Cortex of kidney (tissue), 1 donor: ENCODE measurements at places on chromosomes 7 and 10.

DNA sequence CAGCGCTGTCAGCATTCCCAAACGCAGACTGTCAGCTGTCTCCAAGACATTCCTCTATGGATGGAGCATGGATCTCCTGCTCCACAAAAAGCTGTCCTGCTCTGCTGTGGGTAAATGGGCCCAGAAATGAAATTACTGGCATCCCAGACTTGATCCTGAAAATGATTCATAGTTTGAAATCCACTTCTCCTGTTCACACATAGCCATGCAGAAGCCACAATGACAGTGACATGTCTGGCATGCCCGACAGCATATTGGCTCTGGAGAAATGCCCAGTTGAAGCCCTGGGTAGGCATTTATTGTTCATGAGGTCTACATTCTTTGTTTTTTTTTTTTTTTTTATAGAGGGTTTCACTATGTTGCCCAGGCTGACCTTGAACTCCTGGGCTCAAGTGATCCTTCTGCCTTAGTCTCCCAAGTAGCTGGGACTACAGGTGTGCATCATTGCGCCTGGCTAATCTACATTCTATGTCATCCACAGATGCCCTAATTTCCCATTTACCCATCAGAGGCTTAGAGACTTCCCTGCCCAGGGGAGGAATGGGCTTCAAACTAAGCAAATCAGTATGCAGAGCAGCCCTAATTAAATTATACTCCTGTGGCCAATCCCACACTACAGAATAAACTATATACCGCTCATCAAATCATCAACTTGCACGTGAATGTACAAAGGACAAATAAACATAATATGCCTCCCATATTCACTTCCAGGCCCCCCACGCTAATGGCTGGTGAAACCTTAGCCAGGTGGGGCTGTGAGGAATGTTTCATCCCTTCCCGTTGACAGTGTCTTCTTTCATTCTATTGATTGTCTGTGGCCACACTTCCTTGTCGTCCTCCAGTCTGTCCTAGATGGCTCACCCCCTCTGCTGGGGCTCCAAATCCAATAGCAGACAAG lies 61.8 kb upstream of the EEPD1 start:
- DNase-seq, result no peak

DNA sequence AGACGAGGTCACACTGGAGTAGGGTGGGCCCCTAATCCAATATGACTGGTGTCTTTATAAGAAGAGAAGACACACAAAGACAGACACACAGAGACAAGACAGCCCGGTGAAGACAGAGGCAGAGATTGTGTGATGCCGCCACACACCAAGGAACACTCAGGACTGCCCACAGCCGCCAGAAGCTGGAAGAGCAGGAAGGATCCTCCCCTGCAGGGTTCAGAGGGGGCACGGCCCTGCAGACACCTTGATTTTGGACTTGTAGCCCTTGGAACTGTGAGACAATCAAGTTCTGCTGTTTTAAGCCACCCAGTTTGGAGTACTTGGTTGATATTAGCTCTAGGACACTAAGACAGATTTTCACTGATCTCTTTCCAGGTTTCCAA lies 72.1 kb upstream of the NANOS1 start:
- DNase-seq, result no peak

GRCh38 chr7:142797391-142798377 lies 26.9 kb downstream of the PRSS2 start:
- no peak for DNase-seq

DNA sequence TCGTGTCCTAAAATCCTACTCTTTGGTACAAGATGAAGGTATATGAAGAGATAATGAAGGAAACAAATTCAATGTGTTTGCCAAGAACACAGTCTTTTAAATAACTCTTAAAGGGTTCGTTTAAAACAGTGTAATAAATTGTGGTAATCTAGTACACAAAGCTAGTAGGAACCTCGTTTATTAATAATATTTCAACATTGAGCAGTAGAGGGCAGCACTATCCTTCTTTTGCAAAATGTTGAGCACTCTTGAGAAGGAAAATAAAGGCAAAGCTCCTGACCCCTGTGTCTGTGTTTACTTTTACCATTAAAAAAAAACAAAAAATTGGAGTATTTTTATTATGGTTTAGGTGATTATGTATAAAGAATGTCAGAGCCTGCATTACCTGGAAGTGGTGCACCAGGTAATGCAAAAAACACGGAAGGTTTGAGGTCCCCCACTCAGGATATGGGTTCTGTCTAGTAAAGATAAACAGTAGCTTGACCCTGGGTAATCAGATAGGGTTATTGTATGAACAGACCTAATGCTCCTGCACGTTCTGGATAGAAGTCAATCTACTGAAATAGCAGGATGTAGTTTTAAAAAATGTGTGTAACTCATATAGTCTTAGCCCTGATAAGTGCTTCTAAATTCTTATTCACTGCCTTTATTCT lies 5.7 kb upstream of the GOT1 start:
- no peak for DNase-seq

DNA sequence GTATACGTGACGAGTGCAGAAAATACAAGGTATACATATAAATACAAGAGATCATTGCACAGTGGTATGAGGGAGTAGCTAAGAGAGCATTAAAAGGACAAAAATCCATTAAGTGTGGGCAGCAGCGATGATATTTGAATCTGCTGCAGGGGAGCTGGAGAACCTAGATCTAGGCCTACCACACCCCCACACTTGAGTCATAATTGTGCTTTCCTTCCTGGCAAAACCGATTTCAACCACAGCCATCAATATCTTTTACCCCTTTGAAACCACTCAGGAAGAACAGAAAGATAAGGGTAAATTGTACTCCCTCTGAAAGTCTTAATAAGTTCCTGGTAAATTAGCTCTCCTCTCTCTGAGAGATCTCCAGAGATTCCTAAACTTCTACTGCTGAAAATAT lies 345.0 kb downstream of the SORCS1 start:
- DNase-seq, result no peak

DNA sequence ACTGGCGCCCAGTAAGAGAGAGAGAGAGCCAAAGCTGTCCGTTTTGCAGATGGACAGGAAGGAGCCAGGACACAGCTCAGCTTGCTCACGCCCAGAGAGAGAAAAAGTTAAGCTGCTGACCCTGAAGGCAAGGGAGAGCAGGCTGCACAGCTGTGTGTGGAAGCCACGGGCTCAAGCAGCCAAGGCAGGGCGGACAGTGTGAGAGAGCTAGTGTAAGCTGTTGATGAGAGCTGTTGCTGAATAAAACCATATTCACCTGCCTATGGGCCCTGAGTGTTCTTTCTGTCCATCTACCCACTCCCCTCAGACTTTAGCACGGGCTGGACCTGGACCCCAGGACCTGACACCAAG lies 5.4 kb downstream of the INMT start:
- DNase-seq, result no peak

GRCh38 chr7:128027485-128027980 lies 3.7 kb downstream of the LRRC4 start:
- DNase-seq, result no peak

GRCh38 chr10:557792-558328 lies 131.6 kb downstream of the DIP2C start:
- DNase-seq, result no peak

GRCh38 chr10:62433181-62433692 lies 59.1 kb downstream of the ZNF365 start:
- DNase-seq, result no peak

- DNase-seq, result no peak
These were observed 11.1 kb upstream of the TARP start for GRCh38 chr7:38284553-38284952.

GRCh38 chr10:119817991-119818888 lies 54.4 kb downstream of the MCMBP start:
- no peak for DNase-seq

- no peak for DNase-seq
These were observed 386.3 kb downstream of the TNS3 start for GRCh38 chr7:47195641-47196040.

- DNase-seq, result no peak
These were observed 669.4 kb downstream of the NRG3 start for GRCh38 chr10:82544377-82544776.

GRCh38 chr10:132478341-132479023 lies 59.1 kb upstream of the INPP5A start:
- no peak for DNase-seq

DNA sequence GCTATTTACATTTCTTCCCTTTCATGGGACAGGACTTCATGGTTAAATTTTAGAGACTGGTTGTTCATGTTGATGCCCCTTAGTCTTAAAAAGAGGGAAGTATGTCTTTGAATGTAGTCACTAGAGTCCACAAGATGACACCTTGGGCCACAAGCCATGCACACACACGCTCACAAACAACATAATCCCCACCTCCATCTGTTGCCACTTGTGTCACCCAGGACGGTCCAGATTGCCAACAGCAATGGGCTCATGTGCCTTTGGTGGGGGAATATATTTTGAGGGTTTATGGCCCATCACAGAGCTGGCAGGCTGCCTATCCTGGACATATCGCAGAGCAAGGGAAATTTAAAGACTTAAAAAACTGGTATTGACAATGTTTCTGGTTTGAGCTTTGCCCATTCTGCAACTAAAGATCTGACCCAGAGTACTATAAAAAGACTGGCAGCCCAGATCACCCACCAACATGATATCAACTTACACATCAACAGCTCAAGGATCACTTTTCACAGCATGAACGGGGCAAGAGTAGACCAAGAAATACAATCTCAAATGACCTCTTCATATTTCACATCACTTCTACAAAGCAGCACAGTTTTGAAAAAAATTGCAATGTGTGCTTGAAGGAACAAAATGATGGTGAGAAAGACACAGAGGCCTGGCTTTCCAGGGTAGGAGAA lies 50.5 kb downstream of the STRA8 start:
- no peak for DNase-seq

DNA sequence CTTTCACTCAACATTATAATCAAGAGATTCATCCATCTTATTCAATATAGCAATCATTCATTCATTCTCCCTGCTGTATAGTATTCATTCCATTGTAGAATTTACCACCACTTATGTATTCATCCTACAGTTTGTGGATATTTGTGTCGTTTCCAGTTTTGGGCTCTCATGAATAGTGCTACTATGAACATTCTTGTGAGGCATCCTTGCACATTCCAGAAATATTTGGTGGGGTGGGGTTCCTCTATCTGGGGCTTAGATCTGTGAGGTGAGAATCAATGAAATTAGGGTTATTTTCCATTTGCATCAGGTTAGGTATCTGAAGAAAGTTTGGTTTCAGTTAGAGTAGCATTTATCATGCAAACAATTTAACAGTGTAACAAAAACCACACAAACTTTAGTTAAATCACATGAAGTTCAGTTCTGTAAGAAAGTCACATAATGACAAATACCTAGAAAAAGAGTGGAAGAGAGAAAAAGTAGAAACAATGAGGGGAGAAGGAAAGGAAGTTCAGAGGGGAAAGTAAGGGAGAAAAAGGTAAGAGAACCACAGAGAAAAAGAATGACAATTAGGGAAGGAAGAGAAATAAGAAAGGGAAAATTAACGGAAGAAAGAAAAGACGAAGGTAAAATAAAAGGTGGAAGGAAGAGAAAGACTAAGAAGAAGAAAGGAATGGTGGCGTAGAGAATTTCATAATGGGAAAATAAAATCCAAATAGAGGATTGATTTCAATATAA lies 25.3 kb upstream of the CBLL1 start:
- no peak for DNase-seq

DNA sequence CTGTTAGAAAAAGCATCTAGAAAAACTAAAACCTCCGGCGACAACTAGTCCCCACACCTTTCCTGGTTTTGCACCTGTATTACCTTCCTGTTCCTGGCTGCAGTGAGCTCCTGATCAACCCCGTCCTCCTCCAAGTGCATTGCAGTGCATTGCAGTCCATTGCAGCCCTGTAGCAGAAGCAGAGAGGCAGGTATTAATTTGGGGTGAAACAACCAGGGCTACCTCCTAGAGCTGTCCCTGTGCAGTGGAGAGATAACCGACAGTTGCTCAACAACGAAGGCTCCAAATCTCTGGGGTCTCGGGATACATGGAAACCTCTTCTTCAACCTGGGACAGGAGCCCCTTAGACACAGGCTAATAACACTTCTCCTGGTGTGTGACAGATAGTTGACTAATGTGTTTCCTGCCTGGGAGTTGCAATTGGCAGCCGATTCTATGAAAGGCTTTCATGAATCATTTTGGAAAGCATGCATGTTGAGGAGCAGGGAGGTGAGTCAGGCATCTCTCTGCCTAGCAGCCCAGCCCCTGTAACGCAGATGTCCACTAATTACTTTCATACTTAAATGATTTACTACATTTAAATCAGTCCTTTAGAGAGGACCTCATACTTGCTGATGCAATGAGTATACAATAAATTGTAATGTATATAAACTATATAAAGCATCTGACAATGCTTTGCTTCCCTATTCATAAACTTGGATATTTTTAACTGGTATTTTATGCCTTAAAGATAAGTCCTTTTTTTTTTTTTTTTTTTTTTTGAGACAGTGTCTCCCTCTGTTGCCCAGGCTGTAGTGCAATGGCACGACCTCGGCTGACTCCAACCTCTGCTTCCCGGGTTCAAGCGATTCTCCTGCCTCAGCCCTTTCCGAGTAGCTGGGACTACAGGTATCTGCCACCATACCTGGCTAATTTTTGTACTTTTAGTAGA lies 59.0 kb downstream of the PRR15 start:
- no peak for DNase-seq

DNA sequence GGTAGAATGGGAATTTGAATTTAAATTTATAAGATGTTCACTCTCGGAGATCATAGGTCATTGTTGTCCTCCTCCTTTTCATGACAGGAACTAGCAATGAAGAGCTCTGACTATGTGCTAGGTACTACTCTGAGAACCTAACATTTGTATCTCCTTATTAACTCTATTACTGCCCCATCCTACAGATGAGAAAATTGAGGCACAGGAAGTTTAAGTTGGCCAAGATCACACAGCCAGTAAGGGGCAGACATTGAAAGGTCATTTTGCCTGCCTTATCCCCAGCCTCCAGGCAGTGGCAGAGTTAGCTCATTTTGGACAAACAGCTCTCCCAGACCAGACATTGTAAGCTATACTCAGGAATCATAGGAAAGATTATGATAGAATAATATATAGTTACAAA lies 6.0 kb downstream of the SRGN start:
- DNase-seq, result no peak

- DNase-seq, result no peak
These were observed 204.9 kb upstream of the PTER start for GRCh38 chr10:16231734-16232435.

GRCh38 chr7:96400518-96400917 lies 78.6 kb upstream of the SLC25A13 start:
- DNase-seq, result no peak

- no peak for DNase-seq
These were observed 866.3 kb downstream of the CCSER2 start for GRCh38 chr10:85194706-85195105.

DNA sequence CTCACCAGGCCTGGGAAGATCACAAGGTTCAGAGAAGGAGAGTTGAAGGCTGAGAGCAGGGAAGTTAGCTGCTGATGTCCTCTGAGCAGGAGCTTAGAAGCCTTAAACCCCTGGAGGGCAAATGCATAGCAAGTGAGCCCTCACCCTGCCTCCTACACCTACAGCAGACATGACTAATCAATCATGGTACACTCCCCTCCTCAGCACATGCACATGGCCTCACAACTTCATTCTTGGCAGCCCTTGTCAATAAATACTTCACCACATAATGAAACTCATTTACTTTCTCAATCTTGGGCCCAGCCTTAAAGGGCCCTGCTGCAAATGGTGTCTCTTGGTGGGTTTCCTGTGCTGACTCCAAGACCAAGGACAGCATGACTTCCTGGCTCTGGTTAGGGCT lies 12.9 kb downstream of the MMRN2 start:
- no peak for DNase-seq
